ENCODE measurements at places on chromosomes 5 and 9.

GRCh38 chr9:120702075-120702474 lies 12.2 kb downstream of the MEGF9 start:
- no peak for DNase-seq

DNA sequence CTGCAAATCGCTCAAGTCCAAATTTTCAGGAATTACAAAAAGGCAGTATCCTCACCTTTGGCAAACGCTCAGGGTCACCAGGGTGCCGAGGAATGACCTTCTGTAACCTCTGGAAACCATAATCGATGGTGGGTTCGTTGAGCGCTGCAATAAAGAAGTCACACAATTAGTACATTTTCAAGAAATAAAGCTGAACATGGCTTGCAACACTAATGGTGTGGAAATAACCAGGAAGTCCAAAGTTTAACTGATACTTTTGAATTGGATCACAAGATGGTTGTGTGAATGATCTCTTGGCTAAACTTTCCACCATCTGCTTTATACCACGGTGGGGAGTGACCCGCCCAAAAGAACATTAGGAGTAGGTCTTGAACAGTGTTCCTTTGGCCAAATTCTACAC lies 368.7 kb downstream of the EBF1 start:
- no peak for DNase-seq

- DNase-seq = no peak
These were observed 450.7 kb downstream of the EFNA5 start for GRCh38 chr5:107219993-107220392.

DNA sequence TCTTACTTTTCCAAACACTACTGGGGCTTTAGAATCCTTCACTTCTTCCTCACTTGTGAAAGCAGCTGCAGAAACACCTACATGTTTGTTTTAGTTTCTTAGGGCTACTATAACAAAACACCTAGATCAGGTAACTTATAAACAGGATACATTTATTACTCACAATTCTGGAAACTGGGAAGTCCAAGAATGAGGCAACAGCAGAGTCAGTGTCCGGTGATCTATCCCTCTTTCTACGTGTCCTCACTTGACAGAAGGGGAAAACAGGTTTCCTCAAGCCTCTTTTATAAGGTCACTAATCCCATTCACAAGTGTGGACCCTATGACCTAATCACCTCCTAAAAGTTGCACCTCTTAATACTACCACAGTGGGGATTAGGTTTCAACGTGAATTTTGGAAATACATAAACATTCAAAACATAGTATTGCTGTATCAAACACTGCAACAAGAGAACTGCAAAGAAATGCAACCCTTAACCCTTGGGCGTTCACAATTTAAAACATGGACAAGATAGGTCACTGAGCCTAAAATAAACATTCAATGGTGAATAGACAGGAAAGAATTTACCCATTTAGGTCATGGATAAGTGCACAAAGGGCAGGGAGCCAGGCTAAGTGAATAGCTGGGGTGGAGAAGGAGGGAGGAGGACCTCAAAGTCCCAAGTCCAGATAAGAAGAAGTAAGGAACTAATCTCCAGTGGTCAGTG lies 104.3 kb downstream of the PIK3R1 start:
- no peak for DNase-seq

DNA sequence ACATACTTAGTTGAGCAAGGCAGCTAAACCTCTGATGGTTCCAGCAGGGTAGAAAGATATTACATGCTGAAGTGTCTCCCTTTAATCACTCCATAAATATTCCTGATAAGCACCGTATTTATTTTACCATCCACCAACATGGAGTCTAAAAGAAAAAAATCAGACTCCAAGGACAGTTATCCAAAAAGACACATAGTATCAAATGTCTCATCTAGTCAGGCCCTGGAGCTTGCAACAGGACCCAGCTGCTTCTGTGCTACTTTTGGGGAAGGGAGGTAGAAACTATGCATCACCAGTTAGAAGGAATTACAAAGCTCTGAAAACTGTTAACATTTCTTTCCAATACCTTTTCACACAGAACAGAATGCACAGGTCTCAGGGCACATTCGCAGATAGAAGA lies 88.1 kb downstream of the S1PR3 start:
- no peak for DNase-seq

DNA sequence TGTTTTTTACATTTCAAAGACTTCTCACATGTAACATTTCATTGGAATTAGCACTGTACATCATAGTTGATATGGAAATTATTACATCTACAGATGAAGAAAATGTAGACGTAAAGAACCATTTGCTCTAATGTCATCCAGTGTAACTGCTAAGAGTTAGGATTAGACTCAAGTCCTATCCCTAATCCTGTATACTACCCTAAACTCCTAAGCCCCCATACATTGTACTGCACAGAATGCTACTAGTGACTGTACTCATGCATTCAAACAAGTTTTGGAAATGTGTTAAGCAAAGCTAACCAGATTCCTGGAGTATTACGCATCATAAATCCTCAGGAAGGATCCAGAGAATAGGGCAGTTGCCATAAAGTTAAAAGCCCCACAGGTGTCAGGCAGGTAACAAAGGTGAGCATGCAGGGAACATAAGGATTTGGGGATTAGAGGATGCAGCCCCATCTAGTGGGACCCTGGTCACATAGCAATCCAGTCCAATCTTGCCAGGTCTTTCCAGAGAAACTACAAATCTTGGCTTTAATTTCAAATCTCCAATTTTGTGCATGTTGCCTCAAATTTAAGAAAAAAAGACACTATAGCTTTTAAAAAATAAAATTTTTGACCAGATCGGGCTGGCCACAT lies 32.0 kb downstream of the HAVCR1 start:
- no peak for DNase-seq

GRCh38 chr5:143749581-143750205 lies 62.3 kb upstream of the HMHB1 start:
- no peak for DNase-seq

DNA sequence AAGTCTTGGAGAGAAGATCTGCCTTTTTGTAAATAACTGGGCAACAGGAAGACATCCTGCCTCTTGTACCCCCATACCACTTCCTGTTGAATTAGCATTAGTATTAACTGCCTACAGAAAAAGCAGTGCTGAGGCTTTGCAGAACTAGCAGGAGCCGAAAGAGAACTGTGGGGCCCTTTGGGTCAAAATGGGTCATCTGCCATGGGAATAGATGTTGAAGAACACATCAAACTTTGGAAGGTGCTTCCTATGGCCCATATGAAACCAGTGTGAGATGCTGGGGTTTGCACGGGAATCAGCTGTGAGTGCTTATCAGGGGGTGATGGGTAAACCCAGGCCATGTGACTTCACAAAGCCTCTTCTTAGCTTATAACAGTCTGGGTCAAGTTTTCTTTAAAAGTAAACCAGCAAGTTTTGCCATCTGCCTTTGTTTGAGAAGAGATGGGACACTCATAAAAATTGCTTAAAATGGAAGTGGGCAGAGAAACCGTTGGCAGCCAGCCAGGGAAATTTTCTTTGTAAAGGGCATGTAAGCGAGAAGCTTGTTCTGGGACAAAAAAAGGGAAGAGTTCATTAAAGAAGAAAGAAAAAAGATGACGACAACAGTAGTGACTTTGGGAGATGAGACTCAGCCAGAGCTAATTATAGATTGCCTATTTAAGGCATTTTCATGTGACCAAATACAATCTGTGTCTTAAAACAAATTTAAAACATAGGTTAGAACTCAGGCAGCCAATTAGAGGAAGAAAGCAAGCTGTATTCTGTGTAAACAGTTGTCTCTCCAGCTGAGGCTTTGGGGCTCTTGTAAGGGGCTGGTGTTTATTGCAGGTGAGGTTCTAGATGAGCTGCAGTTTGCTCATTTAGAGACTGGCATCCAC lies 4.4 kb downstream of the SLC25A25 start:
- DNase-seq = no peak

- peak; percentile 73 for DNase-seq
These were observed 103.5 kb downstream of the GCNT1 start for GRCh38 chr9:76562511-76562911.

DNA sequence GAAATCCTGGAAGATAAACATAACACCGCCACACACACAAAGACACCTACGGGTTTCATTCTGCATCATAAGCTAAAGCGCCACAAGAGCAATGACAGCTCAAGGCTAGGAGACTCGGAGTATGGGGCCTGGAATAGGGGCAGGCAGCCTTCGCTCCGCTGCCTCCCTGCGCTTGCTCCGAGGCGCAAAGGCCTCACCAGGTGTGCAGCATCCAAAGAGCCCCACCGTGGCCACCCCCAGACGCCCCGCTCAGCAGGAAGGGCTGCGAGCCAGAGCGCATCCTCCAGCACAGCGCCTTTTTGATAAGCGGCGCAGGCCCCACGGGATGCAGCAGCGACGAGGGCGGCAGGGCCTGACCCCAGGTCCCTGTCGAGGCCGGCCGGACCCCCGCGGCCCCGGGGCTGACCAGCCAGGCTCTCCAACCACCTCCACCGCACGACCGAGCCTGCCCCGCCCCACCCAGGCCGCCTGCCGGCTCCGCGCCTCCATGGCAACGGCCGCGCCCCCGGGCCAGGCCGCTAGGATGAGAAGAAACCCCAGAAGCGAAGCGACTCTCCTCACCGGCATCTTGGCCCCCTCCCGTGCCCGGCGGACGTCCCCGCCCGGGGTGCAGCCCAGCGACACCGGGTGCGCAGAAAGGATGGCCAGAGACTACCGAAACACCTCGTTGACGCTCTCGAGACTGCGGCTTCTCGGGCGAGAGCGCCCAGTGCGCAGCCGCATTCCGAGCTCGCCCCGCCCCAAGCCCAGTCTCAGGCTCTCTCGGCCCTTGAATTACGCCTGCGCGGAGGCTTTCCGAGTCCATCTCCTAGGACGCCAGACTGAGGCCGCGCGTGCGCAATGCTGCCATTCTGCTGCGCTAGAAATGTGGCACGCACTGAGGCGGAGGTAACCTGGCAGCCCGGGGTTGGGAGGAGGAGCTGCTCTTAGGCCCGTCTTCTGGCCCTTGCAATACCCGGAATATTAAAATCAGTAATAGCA lies at the start of gene KIF3A:
Gene KIF3A, minus strand, starts transcription at position 694 of the 981 bp plus-strand sequence. Its CDS starts 127 bp downstream, at position 567.
- peak; percentile 83 for DNase-seq

DNA sequence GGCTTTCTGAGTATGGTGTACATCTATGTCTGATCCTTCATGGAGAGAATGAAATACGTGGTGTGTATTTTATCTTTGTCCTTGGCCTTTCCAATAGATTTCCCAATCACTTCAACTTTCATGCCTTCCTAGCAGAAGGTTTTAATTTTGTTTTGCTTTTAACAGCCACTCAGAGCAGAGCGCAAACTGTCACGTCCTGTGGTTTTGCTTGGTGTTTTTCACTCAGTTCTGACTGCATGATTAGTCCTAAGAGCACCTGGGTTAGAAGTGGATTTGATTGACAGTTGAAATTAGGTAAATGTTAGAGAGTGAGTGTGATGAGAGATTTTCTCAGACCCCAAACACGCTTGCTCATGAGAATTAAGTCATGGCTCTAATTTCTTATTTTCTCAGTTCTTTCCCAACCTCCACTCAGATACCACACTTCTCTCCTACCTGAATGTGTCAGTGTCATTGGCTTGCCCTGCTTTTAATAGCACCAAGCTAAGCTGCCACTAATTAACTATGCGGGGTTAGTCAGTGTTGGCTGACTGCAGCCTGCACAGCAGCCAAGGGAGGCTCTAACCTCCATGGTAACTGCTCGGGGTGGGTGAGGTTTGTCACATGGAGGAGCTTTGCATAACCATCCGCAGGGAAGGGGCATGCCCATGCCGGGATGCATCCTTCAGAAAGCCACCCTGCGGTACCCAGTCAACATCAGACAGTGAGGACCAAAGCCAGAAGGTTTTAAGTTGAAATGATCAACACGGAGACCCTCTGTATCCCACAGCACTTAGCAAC lies 173.4 kb downstream of the NR3C1 start:
- DNase-seq = no peak

DNA sequence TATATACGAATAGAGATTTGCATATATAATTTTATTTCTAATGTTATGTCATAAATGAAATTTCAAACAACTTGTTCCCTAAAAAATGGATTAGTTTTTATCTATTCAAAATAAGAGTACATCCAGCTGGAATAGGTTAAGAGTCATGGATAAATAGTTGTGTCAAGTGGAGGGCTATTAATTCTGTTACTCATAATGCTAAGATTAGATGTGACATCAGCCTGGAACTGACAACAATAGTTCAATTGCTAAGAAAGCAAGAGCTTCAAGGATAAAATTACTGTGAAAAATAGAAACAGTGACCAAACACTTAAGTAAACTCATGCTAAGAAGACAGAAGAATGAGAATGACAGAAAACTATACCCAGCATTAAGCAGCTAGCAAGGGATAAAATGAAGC lies 92.2 kb upstream of the CDH9 start:
- no peak for DNase-seq
